ENCODE measurements at places on chromosomes 13 and 19.

DNA sequence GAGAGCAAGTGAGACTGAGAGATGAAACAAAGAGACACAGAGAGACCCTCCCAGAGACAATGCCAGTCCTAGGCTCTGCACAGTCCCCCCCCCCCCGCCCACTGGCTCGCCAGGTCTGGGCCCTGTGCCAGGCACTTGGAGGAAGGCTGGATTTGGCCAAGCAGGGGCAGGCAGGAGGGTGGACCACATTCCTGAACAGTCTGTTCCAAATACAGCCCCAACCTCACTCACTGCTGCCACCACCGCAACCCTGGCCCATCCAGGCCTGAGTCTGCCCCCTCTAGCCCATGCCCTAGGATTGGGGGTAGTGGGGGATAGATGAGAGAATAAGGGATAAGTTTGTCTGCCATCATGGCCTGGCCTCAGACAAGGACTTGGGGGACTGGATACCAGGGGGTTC is 19.0 kb downstream of the CYP2F1 start:
- no peak for DNase-seq

DNA sequence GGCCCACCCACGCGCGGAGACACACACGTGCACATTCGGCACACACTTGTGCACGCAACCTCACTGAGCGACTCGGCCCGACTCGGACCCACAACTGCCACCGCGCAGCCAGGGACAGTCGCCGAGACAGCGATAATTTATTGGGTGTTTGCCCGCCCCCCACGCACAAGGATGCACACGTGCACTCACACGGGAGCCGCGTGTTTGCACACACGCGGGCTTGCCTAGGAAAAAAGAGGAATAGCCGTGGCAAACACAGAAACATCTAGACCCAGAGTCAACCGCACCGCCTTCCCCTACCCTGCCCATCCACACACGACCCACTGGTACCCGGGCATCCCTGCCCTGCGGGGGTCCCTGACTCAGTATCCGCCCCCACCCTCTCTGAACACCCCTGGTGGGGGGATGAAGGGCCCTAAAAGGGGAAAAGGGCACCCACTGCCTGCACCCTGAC is 1.1 kb upstream of the SSBP4 start:
- no peak for DNase-seq

DNA sequence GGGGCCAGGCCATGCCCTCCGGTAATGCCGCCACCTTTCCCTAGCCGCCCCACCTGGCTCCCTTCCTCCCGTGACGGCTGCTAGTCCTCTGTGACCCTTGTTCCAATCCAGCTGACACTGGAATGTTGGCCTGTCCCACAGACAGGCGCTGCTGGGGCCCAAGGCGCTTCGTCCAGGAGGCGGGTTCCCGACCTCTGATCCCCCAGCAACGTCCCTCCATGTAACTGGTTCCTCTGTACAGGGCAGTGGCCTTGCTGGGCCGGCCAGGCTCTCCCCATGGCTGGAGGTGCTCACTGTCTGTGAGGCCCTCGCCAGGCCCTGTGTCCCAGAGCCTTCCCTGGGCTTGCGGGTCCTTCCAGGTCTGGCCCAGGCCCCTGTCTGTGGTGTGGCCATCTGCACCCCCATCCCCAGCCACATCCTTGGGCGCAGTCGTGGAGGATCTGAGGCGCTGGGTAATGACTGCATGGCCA is 6.8 kb upstream of the GRIN3B start:
- DNase-seq = no peak

- peak; percentile 20 for DNase-seq
These were observed 10.3 kb downstream of the ZNF480 start for GRCh38 chr19:52307275-52307674.

DNA sequence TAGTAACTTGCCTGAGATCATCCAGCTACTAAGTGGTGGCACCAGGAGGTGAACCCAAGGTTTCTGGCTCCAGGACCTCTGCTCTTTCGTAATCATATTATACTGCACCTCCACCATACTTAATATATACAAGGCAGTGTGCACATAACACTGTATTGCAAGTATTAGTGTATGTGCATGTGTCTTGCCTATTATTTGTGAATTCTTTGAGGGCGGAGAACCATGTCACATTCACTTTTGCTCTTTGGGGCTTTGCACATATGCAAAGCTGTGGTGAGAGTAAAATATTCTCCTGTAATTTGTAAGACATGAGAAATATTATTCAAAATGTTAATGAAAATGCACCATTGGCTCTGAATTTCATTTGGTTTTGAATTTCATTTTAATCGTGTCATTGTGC is 78.6 kb downstream of the DGKH start:
- DNase-seq = no peak

GRCh38 chr19:30557212-30557611 is 185.0 kb downstream of the ZNF536 start:
- peak; percentile 55 for DNase-seq

DNA sequence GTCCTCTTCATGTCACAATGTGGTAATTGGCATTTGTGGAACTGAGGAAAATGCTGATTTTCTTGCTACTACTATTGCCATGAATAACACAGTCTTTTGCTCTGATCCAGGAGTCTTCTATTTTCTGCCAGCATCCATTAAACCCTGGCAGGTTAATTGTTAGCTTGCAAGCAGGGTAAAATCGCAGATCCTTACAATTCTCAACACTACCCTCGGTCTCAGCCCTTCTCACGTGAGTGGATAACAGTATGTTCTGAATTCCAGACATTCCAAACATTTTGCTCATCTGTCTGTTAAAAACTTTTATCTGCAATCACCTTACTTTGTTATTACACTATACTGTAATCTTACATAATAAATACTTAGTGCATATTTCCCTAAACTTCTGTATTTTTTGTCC is 251.3 kb upstream of the ATXN8OS start:
- no peak for DNase-seq

- no peak for DNase-seq
These were observed 16.1 kb downstream of the NKPD1 start for GRCh38 chr19:45144431-45145269.

- no peak for DNase-seq
These were observed 7.8 kb upstream of the LYPD5 start for GRCh38 chr19:43809762-43810696.

- no peak for DNase-seq
These were observed 12.7 kb downstream of the ZNF574 start for GRCh38 chr19:42088471-42089190.

DNA sequence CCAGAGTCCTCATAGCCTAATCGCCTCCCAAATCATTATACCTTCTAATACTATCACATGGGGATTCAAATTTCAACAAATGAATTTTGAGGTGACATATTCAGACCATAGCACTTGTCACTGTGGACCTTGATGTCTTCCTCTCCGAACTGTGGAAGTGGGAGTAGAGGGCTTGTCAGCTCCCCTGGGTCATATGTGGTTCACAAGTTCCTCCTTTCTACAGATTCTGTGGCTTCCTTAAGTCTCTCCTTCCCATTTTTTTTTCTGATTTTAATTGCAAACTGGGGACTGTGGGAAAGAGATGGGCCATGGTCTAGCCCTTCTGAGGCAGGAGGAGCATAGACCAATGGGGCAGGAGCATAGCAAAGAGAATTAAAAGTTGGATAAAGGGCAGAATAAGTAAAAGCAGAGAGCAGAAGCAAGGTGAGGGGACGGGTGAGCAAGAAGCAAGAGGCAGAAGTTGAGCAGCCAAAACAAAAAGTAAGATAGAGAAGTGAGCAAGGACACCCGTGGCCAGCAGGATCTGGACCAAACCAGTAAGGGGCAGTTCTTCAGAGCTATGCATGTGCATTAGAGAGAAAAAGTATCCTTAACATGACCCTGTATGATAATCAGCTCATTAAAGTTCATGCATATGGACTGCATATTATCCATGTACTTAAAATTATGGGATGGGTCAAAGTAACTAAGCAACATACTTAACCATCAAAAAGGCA is 2.6 kb upstream of the SIGLEC7 start:
- DNase-seq = no peak

DNA sequence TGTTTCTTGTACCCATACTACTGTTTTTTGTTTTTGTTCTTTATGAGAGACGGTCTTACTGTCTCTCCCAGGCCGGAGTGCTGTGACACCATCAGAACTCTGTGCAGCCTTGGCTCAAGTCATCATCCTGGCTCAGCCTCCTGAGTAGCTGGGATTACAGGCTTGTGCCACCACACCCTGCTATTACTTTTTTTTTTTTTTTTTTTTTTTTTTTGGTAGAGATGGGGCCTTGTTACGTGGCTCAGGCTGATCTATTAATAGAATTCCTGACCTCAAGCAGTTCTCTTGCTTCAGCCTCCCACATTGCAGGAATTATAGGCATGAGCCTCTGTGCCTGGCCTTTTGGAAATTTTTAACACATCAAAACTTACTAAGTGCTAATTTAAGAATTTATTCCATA is 2.9 kb upstream of the ZNF304 start:
- DNase-seq = peak; percentile 10

DNA sequence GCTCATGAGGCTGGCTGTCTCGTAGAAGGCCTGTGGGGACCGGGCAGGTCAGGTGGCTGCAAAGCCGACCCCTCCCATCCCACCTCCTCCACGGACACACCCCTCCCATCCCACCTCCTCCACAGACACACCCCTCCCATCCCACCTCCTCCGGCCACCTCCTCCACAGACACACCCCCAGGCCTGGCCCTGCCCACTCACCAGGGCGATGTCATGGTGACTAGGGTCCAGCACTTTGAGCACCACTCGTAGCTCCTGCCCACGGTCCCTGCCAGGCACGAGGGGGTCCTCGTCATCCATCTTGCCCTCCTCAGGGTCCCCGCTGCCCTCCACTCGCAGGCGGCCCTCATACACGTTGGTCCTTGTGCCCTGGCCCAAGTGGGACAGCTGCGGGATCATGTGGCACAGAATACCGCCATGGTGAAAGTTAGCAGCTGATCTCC is 18.8 kb downstream of the TYK2 start:
- DNase-seq = no peak

DNA sequence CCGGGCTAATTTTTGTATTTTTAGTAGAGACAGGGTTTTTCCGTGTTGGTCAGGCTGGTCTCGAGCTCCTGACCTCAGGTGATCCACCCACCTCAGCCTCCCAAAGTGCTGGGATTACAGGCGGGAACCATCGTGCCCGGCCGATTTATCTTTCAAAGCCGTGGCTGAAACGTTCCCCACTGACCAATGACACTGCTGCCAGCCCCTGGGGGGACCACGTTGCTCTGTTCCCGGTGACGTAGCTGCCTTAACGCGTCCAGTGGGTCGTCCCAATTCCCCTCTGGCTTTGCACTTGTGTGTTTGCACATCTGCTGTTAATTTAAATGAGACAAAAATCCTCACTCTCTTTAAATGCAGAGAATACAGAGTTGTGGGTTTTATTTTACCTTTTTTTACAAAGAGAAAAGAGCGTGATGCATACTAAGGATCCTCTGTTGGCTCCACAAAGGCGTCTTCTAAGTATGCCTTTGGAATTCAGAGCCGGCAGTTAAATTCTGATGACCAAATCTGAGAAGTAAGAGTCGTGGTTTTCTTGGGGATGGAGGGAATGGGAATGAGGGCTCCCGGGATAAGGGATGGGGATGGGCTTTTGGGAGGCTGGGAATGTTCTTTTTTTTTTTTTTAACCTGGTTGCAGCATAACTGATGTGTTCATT is 18.6 kb upstream of the LMTK3 start:
- no peak for DNase-seq

GRCh38 chr13:38617936-38618335 is 68.9 kb upstream of the FREM2 start:
- no peak for DNase-seq

GRCh38 chr13:27953676-27954405 is 15.3 kb downstream of the CDX2 start:
- peak; percentile 87 for DNase-seq
